Cortex of kidney (tissue), 1 donor: ENCODE measurements at places on chromosomes 12 and 14.

- no peak for DNase-seq
Observed at GRCh38 chr12:124440841-124441381, 126.5 kb downstream of the NCOR2 start.

DNA sequence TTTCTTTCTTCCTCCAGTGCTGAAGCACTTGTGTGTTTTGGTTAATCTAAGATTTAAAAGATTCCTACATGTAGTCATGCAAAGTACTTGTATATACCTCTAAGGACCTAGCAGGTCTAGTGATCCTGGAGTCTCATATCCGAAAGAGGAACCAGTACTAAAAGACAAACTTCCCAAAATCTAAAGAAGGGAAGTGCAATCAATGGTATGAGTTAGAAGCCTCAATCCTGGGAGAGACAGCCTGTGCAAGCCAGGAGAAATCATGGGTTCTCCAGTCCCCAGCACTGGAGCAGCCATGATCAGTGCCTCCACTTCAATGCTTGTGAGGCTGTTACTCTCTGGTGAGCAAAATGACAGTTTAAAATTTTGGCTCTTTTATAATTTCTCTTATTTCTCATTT, 277.4 kb downstream of the DAD1 start:
- no peak for DNase-seq

DNA sequence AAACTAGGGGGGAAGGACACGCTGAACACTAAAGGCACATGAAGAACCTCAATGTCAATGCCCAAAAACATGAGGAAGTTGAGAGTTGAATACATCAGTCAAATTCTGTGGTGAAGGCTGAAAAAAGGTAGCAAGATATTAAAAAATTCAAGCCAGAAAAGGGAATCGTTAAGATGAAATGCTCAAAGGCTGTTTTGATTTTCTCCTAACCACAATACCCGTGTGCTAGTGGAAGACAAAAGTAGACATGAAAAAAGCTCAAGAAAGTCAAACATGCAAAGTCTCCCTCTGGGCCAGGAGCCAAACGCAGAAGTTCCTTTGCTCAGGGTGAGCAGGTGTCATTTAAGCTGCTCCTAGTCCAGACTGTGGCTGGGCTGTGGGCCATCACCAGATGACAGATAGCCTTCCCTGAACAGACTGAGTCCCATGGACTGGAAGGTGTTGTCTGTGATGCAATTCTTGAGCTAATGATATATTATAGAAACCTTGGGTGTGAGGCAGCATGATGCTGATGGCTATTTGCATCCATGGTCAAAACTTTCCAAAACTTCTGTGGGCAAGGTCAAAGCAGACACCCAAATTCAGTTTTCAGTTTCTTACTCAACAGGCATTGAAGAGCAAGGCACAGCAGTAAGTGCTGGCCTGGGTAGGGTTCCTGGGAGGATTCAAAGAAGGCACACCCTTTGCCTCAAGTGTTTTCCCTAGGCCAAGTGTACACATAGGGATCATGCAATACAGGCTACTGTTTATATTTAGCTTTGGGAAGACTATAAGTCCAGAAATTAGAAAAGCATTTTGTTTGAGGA, 81.6 kb downstream of the MYRFL start:
- no peak for DNase-seq

DNA sequence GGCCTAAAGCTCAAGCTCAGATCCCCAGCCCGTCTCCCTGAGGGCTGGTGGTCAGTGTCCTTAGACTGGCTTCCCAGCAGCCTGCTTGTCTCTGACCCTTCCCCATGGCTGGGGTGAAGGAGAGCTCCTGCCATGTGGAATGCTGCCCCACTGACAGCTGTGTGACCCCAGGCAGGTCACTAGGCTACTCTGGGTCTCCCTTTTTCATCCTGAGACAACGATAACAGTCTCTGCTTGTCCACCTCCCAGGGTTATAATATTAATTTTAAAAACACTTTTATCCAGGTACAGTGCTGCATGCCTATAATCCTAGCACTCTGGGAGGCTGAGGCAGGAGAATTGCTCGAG, 47.3 kb downstream of the SYNE3 start:
- no peak for DNase-seq

DNA sequence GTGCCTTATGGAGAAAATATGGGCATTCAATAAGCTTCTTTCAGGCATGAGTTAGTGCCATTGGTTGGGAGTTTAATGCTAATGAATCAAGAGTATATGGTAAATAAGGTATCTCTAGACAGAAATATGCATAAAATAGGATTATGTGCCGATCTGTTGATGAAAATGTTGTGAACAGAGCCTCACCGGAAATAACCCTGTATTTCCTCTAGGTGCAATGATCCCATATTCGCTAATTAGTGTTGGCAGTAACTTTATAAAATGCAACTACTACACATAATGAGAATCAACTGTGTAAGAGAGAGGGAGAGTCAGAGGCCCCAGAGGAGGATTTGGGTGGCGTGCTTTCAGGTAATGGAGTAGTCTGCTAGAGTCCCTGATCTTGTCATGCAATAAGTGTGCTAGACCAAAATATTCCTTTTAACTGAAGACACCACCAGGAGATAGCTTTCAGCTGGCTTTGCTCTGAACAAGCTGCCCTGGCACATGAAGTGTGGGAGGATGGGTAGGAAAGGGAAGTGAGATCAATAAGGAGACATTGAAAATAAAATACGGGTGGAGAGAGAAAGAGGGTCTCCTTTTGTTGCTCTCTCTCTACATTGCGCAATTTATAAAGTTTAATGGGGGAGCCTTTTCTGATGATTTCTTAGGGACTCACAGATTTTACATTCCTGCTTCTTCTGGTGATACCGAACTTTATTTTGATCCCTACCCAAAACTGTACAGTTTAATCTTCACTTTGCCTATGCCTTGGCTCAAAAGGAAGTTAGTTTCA, 68.6 kb upstream of the PLXNC1 start:
- no peak for DNase-seq

GRCh38 chr14:101445278-101445677, 116.0 kb upstream of the DIO3 start:
- DNase-seq = no peak

DNA sequence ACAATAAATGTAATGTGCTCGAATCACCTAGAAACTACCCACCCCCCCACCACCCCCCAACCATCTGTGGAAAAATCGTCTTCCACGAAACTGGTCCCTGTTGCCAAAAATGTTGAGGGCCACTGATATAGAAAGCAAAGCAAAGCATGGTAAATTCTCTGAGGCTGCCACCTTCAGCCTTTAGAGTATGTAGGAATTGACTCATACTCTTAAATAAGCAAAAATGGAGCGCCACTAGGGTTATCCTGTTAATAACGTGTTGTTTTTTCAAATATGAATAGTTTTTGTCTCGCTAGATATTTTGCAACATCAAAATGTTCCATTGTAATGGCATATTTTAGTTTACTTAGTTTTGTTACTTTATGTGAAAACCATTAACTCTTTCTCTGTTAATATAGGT, 18.2 kb downstream of the DYNC1H1 start:
- no peak for DNase-seq

- no peak for DNase-seq
Observed at GRCh38 chr14:104970231-104971068, 7.7 kb downstream of the AHNAK2 start.

DNA sequence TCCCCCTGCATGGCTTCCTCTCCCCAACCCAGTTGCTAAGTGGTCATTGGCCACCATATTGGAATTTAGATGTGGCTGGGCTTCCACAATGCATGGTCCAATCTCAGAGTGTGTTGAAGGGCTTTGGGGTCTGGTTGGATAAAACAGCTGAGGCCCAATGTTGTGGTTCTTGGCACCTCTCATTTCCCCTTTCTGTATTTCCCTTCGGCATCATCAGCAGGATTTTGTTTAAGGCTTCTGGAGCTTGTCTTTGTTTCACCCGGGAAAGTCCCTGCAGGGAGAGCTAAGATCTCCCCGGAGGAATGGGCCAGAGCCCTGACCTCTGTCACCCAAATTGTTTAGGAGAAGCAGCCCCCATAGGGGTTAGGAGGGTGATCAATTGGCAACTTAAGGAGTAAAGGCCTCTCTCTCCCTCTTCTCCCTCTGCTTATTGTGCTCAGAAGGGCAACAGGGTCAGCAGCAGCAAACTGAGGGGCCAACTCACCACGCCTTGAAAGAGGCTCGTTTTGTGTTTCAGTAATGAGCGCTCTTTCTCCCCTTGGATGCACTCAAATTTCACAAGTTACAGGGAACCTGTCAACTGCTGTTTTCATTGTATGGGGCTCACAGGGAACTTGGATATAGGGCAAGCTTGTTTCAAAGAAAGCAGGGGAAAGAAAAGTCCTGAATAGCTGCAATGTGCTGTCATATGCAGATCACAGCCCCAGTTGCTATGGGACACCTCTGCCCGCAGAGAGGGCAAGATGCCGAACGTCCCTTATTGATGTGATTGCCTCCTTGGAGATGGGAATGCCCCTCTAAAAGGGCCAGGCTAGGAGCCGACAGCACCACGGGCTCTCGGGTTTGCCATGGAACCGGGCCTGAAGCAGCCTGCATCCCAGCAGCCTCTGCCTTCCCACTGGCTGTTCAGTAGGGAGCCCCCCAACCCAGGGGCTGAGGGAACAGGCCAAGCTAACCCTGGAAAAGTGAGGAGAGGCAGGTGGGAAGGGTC, 223.7 kb downstream of the ZFP36L1 start:
- no peak for DNase-seq

GRCh38 chr12:3752741-3753486, at the start of gene CRACR2A:
TSS of gene CRACR2A (minus strand) at chr12:3753109. CDS start at chr12:3696999, 56,110 bp downstream.
- DNase-seq = no peak

DNA sequence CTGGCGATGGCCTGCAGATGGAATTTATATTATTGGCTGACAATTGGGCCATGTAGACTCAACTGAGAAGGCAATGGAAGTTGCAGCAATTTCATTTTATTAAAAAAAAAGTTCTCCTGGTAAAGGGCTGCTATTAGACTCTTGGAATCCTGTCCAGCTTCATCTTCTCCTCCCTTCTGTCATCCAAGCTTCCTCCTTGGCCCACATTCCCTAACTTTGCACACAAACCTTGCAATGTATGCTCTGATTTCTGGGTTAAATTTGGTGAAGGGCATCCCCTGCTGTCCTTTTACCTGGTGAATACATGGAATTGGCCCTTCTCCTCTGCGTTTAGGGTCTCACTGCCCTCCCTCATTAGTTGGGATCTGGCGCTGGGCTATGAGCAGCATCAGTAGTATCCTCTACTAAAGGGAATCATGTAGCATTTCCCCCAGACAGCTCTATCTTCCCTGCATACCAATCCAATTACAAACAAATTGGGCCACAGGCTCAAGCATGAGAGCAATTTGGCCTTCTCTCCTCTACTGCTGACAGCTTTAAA, 336.9 kb downstream of the BMP4 start:
- DNase-seq = no peak

DNA sequence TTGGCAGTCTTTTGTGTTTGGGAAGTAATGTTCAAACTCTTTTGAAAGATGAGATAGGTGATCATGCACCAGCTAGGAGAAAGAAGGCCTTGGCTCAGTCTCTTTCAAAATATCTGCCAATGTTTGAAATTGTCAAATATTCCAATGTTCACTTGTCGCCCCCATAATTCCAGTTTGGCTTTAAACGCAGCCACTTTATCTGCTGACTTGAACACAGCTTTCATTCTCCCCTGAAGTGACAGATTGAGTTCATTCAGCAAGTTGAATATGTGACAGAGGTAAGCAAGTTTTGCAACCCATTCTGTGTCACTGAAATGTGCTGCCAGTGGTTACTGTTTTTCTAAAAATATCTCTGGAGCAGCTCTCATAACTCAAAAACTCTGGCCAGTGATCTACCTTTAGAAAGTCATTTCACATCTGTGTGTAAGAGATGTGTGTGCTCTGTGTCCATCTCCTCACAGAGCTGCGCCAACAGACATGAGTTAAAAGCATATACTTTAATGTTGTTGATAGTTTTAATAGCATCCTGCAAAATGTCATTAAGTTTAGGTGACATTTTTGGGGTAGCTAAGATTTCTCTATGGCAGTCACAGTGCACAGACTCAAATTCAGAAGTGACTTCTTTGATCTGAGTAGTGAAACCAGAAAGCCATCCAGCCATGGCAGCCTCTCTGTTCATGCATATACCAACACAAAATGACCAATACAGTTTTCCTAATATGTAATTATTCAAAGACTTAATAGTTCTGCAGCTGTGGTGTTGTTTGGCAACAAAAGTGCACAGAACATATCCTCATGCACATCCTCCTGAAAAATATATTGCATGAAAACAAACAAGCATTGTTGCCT, 614.3 kb upstream of the MIS18BP1 start:
- no peak for DNase-seq

- no peak for DNase-seq
Observed at GRCh38 chr12:41228066-41228820, 40.1 kb downstream of the PDZRN4 start.

DNA sequence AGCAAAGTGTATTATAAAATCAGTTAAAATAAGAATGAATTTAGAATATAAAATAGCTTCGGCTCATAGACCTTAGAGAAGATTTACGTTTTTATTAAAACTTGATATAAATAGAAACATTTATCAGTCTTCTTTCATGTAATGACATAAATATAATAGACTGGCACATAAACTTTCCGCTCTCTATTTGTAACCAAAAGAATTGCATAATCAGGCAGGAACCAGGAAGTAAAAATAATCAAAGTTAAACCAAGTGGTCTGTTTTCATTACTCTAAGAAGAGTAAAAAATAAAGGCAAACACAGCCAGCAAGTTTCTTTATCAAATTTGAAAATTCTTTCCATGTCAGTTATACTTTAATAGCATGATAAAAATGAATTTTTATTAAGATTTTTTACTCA, 46.3 kb upstream of the ATP2A2 start:
- DNase-seq = no peak

GRCh38 chr14:84770030-84770429, 759.9 kb upstream of the FLRT2 start:
- no peak for DNase-seq

DNA sequence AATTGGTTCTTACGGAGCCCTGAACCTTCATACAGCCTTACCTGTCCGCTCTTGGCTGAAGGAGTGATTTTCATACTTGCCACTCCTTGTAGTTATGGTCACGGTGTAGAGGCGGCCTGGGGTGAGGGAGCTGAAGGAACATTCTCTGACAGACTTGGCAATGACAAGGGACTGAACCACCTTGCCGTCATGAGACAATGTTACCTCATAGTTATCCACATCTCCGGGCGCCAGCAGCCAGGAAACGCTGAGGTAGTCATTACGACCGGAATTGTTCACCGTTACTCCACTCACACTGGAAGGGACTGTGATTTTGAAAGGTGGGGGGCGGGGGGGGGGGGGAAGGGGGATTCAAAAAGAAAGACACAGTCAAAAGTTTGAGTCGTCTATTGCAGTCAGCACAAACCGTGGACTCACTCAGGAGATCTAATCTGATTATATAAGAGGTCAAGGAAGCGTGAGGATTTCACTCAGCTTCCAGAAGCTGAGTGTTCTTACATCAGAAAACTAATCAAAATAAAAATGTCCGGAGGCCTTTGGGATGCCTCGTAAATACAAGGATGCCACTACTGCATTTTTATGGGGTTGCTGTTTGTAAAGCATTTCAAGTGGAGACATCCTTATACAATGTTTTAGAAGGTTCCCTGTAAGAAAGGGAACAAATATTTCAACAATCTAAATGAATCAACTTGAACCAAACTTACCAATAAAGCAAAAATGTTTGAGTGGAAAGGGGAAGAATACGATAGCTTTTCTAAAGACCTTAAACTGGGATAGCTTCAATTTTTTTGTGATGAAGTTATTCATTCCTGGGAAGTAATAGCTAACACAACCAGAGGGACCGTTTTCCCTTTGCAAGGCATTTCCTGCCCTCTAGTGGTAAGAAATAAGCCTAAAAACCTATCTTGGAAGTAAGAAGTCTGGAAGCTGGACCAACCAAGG, 60.6 kb downstream of the PTPRB start:
- DNase-seq = no peak

- DNase-seq = no peak
Observed at GRCh38 chr14:72986857-72987256, 40.0 kb downstream of the ZFYVE1 start.
